Activated naive CD8-positive, alpha-beta T cell treated with anti-CD3 and anti-CD28 coated beads, Interleukin-2, amount 10 ng/mL, durations not matched to agents 7 days and 5 days (primary cell): ENCODE measurements at places on chromosomes 7 and 10.
A peak's percentile ranks its signal among the peaks of the same experiment; 100 is the strongest.

DNA sequence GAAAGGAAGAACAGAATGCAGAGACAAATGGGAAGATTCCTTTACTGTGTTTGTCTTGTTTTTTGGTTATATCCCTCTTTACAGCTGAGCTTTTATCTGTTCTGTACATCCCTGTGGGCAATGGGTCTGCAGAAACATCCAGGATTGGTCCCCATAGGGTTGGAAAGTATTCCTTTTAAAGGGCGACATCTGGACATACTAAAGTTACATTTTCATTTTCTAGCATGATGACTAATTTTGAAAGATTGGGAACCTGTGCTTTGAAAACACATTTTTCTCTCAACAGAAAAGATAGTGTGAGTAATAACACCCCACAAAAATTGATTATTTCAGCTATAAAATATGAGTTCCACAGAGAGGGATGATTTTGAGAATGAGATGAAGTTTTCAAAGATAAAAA, 435.8 kb downstream of the GPAM start:
- DNase-seq: no peak
- no peaks in the 10 kb centered on the region for H3K36me3 ChIP-seq
- H3K4me3 ChIP-seq: no peak overlapping the region

- peaks cover 10% of the 10 kb centered on the region for H3K27me3 ChIP-seq
- H3K4me1 ChIP-seq: peaks cover 30% of the 10 kb centered on the region
- H3K27ac ChIP-seq: no peak overlapping the region
- H3K36me3 ChIP-seq: peaks cover 6% of the 10 kb centered on the region
- no peak for DNase-seq
- H3K4me3 ChIP-seq: peak overlapping the region; percentile 58
Measured at GRCh38 chr10:110273474-110273873, 31.2 kb downstream of the SMNDC1 start.

GRCh38 chr7:73376671-73377412, 48.9 kb downstream of the FKBP6 start:
- H3K4me1 ChIP-seq: no peaks in the 10 kb centered on the region
- peaks cover 21% of the 10 kb centered on the region for H3K27me3 ChIP-seq
- H3K36me3 ChIP-seq: no peaks in the 10 kb centered on the region
- no peak overlapping the region for H3K4me3 ChIP-seq

DNA sequence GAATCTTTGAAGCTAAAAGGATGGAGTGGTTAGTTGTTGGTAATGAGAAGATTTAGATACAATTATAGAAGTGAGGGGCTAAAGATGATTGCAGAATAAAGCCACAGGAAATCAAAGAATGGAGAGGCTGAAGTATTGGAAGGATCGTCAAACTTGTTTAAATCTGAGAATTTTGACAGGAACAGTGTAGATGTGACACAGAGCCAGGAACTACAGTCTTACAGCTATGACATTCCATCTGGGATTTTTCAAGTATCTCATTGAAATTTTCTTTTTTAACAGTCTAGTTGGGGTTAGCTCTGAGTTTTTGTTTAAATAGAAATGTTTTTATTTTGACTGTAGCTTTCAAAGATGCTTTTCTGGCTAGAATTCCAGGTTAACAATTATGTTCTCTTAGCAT, 181.4 kb downstream of the NRG3 start:
- no peak overlapping the region for H3K4me3 ChIP-seq
- H3K36me3 ChIP-seq: no peaks in the 10 kb centered on the region
- H3K27ac ChIP-seq: no peak overlapping the region
- DNase-seq: no peak
- H3K4me1 ChIP-seq: no peaks in the 10 kb centered on the region
- no peaks in the 10 kb centered on the region for H3K27me3 ChIP-seq

- no peak overlapping the region for H3K4me3 ChIP-seq
- DNase-seq: no peak
- peaks cover under 1% of the 10 kb centered on the region for H3K4me1 ChIP-seq
- peaks cover 9% of the 10 kb centered on the region for H3K27me3 ChIP-seq
- no peaks in the 10 kb centered on the region for H3K36me3 ChIP-seq
Measured at GRCh38 chr7:7536396-7537019, 835 bp upstream of the COL28A1 start.

DNA sequence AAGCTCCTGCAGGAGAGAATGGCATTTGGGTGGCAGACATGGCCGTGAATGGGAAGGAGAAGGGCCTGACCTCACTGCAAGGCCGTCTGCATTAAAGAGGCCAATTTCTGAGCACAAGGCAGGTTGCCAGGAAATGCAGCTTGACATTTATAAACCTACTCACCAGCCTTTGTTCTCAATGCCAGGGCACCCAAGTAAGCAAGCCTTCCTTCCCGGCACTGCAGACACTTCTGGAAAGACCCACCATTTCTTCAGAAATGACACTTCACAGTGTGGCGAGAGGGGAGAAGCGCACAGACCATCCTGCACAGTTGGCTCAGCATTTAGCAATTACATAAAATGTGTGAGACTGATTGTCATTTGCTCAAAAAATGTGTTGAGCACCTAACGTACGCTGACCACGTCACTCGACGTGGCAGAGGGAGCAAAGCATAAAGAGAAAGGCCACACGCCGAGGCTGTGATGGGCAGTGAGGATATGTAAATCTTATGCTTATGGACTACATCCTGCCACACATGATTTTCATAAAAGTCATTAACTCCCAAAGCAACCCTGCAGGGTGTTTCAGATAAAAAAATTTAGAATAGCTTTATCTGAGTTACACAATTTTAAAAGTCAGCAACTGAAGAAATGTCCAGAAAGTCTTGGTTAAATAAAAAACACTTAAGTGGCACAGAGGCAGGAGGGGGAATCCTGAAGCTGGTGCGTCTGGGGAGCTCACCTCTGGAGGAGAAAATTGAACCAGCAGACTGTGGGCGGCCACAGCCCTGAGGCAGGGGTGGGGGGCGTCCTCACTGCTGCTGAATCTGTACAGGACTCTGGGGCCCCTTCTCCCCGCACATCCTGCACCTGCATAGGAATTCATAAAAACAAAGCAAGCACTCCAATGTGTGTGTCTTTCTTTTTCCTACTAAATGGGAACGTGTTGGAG, 543.8 kb downstream of the PTPRN2 start:
- H3K27me3 ChIP-seq: no peaks in the 10 kb centered on the region
- no peak for DNase-seq
- no peak overlapping the region for H3K4me3 ChIP-seq
- H3K27ac ChIP-seq: no peak overlapping the region

GRCh38 chr7:604001-604883, 84.6 kb upstream of the PDGFA start:
- peaks cover 18% of the 10 kb centered on the region for H3K36me3 ChIP-seq
- peaks cover 41% of the 10 kb centered on the region for H3K4me1 ChIP-seq
- peak overlapping the region; percentile 100 for H3K27ac ChIP-seq
- DNase-seq: peak; percentile 92
